CD8-positive, alpha-beta memory T cell (primary cell): ENCODE measurements at places on chromosomes 13 and 19. TPM values are rescaled to one million over a fixed set of nuclear protein-coding genes. Genes with fewer than 3 reads are reported as not detected.
A peak's percentile ranks its signal among the peaks of the same experiment; 100 is the strongest.

DNA sequence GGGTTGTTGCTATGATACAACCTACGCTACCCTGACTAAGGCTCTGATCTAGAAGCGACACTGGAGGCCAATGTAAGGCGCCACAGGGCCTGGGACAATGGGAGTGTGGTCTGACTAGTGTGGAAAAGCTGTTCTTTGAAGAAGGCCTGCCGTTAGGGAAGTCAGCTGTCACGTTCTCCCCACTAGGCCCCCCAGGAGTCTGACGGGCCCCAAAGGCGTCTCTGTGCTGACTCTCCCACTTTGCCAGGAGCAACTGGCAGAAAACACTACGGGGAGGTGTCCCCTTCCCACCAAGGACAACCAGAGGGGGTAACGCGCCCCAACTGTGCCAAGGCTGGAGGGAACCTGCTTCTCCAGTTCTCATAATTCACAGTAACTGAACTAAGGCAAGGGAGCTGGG is 25.3 kb upstream of the EIF3G start:
- no peak for DNase-seq

GRCh38 chr13:49995625-49996101 is 1.2 kb upstream of the TRIM13 start:
- no peak for DNase-seq

DNA sequence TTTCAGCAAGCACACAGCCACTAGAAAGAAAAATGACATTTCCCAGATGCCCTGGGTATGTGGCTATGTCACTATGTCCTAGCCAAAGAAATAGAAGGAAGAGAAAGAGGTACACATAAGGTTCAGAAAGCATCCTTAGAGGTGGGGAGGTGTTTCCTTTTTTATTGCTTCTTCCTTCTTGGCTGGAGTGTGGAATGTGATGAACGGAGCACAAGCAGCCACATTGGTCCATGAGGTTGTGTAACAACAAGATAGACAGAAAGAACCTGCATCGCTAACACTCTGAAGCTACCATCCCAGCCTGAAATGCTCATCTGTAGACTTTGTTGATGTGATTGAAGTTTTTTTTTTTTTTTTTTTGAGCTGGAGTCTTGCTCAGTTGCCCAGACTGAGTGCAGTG is 6.7 kb downstream of the SLC25A23 start:
- DNase-seq = no peak

Gene GPC5
- 0.08 TPM for polyA plus RNA-seq

Gene GRK1
- not detected for polyA plus RNA-seq

Gene SSC5D
- not detected for polyA plus RNA-seq

DNA sequence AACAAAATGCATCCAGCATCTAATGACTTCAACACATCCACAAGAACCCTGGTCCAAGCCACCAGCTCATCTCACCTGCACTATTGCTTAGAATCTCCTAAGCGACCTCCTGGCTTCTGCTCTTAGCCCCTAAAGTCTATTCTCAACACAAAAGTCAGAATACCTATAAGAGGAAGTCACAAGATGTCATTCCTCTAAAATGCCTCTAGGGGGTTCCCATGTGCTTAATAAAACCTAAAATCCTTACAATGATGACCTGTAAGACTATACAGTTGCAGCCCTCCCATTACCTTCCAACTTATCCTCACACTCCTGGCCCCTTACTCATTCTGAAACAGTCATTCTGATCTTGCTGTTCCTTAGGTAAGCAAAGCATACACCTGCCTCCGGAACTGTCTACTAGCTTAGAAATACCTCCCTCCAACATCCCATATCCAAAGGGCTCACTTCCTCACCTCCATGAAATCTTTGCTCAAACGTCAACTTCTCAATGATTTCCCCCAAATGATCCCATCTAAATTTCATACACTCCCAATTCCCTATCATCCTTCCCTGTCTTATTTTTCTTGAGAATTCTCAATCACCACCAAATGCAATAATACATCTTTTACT is 10.0 kb downstream of the ATP7B start:
- no peak for DNase-seq

- no peak for DNase-seq
Observed at GRCh38 chr13:49308097-49308875, 60.6 kb downstream of the CDADC1 start.

- DNase-seq = no peak
Observed at GRCh38 chr13:28750187-28751045, 31.6 kb upstream of the SLC46A3 start.

GRCh38 chr13:59691501-59692066 is 472.1 kb downstream of the DIAPH3 start:
- no peak for DNase-seq

DNA sequence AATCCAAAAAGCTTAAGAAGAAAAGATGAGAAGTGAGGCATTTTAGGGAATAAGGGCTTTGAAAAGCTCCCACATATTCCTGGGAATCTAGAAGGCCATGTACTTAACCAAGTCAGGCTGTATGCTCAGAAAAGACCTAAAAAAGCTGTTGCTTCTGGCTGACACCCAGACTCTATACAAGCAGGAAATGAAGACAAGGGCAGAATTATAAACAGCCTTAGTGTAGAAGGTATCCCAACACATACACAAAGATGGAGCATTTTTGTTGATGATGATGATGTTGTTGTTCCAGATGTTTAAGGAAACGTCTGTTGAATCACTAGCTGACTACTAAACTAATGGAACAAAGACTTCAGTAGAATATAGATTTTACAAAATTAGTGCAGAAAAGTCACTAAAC is 26.1 kb upstream of the N4BP2L1 start:
- no peak for DNase-seq

GRCh38 chr19:45489216-45489855 is 7.5 kb downstream of the RTN2 start:
- DNase-seq = no peak

GRCh38 chr13:74136084-74136658 is 2.0 kb upstream of the KLF12 start:
- peak; percentile 43 for DNase-seq

DNA sequence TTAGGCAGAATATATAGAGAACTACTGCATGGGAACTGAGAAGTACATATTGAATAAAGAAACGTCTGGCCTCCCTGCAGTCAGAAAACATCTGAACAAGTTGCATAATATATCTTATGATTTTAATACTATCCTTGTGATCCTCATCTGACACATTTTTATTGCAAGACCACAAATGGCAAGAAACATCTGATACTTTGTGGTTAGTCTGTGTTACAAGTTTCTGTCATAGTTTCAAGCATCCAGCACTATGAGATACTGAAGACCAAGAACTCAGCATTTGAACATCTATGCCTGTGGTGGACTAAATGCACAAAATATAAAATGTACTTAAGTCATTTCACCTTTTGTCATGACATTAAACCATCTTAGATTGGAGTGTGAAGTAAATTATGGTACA is 1175.8 kb upstream of the MIR17HG start:
- no peak for DNase-seq

- DNase-seq = no peak
Observed at GRCh38 chr13:39602277-39602613, 748 bp downstream of the LHFPL6 start.

DNA sequence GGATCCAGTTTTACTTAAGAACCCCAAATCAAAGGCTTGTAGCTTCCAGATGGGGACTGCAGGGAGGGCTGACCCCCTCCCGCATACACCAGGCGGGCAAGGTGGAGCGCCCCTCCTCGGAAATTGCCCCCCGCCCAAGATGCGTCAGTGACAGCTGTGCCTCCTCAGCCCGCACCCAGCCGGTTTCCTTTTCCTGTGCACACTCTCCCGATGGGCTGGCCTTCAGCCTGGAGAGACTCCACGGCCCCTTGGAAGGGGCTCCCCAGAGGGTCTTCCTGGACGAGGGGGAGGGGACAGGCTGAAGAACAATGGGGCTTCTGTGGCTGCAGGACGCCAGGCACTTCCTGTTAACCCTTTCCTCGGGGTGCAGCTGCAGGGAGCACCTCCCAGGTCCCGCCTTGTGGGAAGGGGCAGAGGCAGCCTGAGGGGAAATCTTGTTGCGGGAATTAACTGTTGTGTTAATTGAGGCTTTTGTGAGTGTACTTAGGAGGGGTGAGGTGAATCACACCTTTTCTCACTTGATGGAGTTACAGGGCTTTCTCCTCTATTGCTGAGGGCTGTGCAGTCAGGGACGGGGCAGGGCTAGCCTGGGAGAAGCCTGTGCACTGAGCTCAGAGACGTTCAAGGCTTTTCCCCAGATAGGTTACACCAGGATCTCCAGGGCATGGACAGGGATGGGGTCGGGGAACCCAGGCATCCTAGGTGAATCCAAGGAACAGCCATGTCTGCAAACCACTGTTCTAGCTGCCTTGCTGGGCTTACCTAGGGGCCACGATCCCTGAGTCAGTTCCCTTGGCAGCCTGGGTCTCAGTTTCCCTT is 14.3 kb downstream of the IER2 start:
- DNase-seq = peak; percentile 42

GRCh38 chr13:48977973-48978372 is 2.3 kb downstream of the FNDC3A start:
- no peak for DNase-seq

Gene MUC16
- polyA plus RNA-seq = 0.02 TPM

DNA sequence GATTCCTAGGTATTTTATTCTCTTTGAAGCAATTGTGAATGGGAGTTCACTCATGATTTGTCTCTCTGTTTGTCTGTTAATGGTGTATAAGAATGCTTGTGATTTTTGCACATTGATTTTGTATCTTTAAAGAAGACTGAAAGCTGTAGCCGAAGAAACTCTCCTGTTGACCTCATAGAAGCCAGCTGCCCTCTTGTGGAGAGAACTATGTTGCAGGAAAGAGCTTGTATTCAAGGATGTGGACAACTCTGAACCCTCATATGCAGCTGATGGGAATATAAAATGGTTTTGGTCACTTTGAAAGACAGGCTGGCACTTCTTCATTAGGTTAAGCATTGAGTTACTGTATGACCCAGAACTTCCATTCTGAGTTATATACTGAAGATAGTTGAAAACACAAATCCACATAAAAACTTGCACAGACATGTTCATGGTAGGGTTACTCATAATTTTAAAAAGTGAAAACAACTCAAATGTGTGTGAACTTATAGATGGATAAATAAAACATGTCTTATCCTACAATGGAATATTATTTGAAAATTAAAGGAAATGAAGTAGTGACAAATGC is 65.8 kb upstream of the SLITRK6 start:
- DNase-seq = no peak

DNA sequence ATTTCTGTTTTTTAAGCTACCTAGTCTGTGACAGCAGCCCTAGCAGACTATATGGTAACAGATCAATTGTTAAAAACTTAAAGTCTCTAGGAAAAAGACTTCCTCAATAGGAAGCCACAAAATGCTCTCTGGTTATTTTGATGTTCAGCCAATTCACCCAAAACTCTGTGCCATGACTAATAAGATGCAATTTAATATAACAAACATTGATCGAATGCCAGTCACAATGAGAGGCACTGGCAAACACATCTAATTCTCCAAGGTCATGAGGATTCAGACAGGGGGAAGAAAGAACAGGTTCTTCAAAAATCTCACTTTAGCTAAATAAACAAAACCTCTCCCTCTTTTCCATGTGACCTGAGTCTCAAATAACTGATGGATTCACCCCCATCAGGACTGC is 107.5 kb downstream of the SUCLA2 start:
- DNase-seq = no peak

Gene SLC25A15
- 7.3 TPM for polyA plus RNA-seq

- peak; percentile 73 for DNase-seq
Observed at GRCh38 chr13:52194184-52194868, 34.9 kb upstream of the NEK3 start.

Gene FAM216B
- polyA plus RNA-seq = not detected

Gene AP1M2
- polyA plus RNA-seq = not detected

Gene MBD3L2
- polyA plus RNA-seq = not detected

Gene CEBPG
- 12.3 TPM for polyA plus RNA-seq

DNA sequence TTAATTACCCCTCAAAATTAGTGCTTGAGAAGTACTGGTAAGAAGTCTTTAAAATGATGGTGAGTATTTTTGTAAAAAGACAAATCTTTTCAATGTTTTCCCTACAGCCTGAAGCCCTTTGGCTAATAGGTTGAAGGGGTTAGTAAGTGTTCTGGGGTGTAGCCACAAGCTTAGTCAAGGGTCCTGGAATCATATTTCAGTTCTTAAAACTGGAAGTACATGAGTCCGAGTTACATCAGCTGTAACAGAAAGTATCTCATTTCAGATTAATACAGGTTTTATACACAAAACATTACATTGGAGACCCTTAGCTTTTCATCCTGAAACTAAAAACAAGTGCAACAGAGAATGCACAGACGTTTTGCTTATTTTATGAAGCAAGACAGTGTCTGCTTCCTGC is 52.7 kb upstream of the TEX29 start:
- no peak for DNase-seq

Gene LGALS4
- polyA plus RNA-seq = 0.44 TPM

Gene FAM187B
- not detected for polyA plus RNA-seq

DNA sequence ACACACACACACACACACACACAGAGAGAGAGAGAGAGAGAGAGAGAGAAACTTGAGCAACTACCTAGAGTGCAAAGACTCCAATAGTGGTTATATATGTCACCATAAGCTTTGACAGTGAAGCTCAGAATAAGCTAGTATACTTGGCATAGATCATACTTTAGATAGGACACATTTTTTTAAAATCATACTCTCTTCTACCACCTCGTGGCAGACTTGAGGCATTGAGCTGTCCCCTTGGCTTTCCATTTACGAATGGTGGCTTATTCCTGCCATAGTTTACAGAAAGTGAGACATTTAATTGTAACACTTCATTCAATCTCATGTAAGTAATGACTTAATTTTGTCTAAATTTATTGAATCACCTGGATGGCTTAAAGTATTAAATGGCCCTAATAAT is 108.2 kb downstream of the EDNRB start:
- DNase-seq = no peak

Gene CRX
- not detected for polyA plus RNA-seq

DNA sequence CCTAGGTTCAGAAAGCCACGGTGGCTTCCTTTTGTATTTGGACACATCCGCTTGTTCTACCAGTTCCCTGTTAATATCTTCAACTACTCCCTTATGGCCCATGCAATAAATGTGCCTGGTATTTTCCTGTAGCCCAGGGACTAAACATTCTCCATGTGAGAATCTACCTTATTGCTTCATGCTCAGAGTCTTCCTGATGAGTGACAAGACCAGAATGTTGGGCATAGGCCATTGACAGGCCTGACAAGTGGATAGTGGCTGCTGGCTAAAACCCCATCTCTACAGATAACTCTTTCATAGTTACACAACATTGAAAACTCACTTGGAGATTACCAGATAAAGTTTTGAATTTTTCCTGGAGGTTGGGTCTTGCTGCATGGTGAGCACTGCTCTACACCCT is 449.9 kb downstream of the HS6ST3 start:
- DNase-seq = no peak

- DNase-seq = no peak
Observed at GRCh38 chr13:110798081-110798994, 84.8 kb downstream of the ING1 start.

- no peak for DNase-seq
Observed at GRCh38 chr13:52399708-52400107, 6.3 kb downstream of the THSD1 start.

DNA sequence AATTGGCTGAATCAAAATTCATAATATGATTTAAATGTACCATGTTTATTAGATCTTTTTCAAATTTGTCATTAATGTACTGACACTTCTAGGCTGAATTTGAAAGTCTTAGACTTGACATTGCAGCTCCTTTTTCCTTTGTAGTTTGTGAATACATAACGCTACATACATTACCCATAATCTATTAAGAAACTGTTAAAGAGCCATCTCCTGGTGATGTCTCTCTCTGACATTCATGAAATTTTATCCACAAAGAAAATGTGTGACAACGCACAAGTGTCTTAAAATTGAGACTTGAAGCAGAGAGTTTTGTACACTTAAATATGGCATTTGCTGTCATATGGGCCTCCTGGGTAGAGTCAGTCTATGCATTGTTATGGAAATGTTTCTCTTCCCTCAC is 320.2 kb upstream of the ARGLU1 start:
- DNase-seq = no peak

Gene SPACA4
- not detected for polyA plus RNA-seq

- DNase-seq = no peak
Observed at GRCh38 chr13:113809934-113810333, 50.9 kb downstream of the TMEM255B start.
